ACHN (cell line): ENCODE measurements at places on chromosomes 4 and X.

- no peak for DNase-seq
These were observed 359.4 kb upstream of the ZCCHC13 start for GRCh38 chrX:73944563-73944908.

GRCh38 chrX:53438174-53438831, 4.1 kb upstream of the HSD17B10 start:
- DNase-seq, result no peak

DNA sequence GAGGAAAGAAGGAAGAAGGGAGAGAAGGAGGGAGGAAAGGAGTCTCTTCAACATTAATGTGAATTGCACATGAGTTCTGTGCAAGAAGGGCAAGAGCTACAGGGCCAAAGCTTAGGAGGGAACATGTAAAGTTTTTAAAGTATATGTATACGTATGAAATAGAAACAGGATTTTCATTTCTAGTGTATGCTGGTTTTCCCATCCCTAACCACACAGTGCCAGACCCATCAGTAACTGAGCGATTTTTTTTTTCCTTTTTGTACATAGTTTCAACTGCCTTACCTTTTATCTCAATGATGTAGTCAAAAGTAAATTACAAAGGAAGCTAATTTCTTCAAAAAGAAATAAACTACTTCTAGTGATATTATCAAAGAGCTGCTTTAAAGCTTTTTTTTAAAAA, 157.6 kb downstream of the SH3KBP1 start:
- DNase-seq, result no peak

DNA sequence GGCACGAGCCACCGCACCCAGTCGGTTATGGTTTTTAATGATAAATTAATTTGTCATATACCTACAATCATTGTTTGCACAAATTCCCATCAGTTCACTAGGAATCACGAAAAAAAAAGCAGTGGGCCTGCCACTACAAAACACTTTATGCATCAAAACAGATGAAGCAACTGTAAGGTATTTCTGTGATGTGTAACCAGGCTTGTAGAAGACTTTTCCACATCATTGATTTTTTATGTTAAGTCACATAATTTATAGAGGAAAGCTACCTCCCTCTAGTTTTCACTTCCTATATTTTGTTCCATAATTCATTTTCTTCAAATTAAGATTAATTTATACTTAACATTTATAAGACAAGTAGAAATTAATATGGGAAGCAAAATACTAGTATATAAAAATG, 6.7 kb upstream of the FAM200B start:
- no peak for DNase-seq

DNA sequence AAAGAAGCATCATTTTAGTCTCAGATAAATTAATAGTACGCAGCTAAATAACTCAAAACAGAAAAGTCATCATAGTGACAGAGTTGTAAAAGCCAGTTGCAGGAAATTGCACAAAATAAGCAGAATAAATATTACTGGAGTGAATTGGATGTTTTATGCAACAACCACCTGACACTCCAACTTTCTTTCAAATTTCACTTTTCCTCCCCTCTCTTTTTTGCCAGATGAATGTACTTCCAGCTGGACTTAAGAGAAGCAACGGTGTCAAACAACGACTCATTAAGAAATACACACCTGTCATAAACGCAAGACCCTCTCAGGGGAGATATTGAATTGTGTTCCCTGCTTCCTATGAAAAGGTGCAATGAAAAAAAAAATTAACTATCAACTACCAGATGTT, 120.2 kb upstream of the HCCS start:
- no peak for DNase-seq

DNA sequence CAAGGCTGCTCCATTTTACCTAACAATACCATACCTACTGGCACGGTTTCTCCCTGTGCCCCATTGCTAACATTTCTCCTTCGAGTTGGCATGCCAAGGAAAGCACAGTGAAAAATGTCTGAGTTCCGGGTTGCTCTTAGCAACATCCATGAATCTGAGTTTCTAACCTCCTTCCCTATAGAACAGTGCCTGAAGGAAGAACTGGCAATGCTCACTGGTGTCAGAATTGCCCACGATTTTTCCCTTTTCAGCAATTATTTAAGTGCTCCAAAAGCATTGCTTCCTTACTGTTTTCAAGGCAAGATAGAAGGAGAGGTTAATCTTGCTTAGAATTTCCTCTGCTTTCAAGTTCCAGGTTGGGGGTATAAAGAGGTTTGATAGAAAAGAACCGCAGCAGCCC, 75.1 kb downstream of the SORBS2 start:
- DNase-seq, result no peak
